Right lobe of liver (tissue), 6 donors: ENCODE measurements at places on chromosomes 12 and 14. TPM values are rescaled to one million over a fixed set of nuclear protein-coding genes. Genes with fewer than 3 reads are reported as not detected.
A peak's percentile ranks its signal among the peaks of the same experiment; 100 is the strongest.

DNA sequence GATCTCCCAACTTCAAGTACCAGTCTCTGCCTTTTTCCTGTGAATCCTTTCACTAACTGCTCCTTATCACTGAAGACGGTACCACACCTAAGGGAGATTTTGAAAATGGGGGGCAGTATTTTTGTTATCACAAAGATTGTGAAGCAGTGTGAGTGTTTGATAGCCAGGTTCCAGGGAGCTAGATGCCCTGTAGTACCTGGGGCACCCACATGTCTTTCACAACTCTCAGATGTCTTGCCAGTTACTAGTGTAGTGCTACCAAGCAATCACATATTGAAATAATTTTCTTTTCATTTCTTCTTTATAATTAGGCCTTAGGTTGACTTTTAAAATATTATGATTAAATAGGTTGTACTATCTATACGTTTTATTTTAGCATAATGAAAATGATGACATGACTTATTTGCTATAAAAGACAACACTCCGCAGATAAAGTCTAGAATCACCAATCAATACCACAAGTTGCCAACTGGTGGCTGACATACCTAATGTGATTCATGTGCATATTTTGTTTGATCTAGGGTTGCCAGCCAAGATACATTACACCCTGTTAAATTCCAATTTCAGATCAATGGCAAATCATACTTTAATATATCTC lies 215.9 kb downstream of the EXOC5 start:
- H3K4me1 ChIP-seq, result peaks cover 8% of the 10 kb centered on the region
- H3K36me3 ChIP-seq, result no peaks in the 10 kb centered on the region
- H3K27ac ChIP-seq, result no peak overlapping the region
- DNase-seq, result no peak
- no peak overlapping the region for H3K4me3 ChIP-seq
- no peaks in the 10 kb centered on the region for H3K27me3 ChIP-seq

DNA sequence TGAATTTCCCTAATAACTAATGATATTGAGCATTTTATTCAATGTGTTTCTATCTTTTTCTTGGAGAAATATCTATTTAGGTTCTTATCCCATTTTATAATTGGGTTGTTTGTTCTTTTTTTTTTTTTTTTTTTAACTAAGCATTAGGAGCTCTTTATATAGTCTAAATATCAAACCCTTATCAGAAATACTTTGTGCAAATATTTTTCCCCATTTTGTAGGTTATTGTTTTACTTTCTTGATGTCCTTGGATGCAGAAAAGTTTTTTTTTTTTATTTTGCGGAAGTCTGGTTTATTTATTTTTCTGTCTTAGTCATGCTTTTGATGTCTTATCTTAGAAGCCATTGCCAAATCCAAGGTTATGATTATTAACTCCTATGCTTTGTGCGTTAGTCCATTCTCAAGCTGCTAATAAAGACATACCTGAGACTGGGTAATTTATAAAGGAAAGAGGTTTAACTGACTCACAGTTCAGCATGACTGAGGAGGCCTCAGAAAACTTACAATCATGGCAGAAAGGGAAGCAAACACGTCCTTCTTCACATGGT lies 434.3 kb upstream of the TBX3 start:
- no peaks in the 10 kb centered on the region for H3K4me1 ChIP-seq
- H3K27me3 ChIP-seq, result no peaks in the 10 kb centered on the region
- H3K27ac ChIP-seq, result no peak overlapping the region
- H3K4me3 ChIP-seq, result no peak overlapping the region
- H3K36me3 ChIP-seq, result no peaks in the 10 kb centered on the region

GRCh38 chr12:97283297-97283696 lies 179.3 kb upstream of the RMST start:
- no peak for DNase-seq
- no peak overlapping the region for H3K4me3 ChIP-seq
- H3K4me1 ChIP-seq, result no peaks in the 10 kb centered on the region
- H3K27ac ChIP-seq, result no peak overlapping the region

DNA sequence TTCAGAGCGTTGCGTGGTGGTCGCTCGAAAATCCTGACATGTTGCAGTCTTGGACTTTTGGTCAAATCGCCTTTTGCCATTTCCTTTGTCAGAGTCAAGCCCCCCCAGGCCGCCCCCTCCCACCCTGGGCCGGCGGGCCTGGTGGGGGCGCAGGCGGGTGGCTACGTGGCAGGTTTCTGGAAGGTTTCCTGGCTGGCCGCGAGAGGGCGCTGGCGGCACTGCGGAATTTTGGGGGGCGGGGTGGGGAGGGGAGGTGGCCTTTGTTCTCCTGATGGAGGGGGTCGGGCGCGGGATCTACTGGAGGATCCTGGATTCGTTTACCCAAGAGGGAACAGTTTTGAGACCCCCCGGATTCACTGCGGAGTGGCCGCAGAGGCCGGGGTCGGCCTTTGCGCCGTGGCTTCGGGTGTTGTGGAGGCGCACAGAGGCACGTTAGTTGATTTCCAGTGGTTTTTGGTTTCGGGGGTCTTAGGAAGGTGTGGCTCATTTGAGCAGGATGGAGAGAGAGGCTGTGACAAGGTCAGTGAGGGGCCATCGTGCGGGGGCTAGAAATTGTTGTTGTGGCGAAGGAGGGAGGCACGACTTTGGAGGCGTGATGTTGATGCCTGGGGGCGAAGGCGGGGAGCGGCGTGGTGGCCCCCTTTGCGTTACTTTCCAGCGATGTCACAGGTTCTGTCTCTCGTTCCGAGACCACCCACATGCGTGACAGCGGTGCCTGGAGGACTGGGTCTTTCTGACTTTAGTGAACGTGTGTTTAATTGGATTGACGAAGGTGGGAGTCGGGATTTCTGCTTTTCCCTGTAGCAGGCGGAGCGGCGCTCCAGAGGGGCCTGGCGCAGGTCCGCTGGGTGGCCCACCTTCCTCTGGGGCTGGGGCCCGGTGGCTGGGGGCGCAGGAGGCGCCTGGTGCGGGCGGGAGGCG lies 1.4 kb downstream of the MEG3 start:
- H3K4me3 ChIP-seq, result no peak overlapping the region
- H3K36me3 ChIP-seq, result no peaks in the 10 kb centered on the region

DNA sequence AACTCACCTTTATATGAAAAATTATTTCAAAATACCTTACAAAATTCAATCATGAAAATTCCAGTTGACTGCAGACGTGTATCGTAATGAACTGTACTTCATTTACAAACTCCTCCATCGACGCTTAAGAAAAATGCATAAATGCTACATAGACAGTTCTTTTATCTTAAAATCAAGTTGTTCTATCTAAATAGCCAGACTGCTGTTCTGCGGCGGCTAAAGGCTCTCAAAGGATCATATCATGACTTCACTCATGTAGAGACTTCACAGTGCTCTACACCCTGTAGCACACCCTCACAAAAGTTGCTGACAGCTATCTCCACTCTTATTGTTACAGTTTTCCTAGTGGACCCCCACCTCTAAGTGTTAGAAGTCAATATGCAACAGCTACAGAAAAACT lies 5.2 kb downstream of the KRAS start:
- no peaks in the 10 kb centered on the region for H3K4me1 ChIP-seq
- no peak overlapping the region for H3K27ac ChIP-seq
- DNase-seq, result no peak
- H3K4me3 ChIP-seq, result no peak overlapping the region
- no peaks in the 10 kb centered on the region for H3K27me3 ChIP-seq

DNA sequence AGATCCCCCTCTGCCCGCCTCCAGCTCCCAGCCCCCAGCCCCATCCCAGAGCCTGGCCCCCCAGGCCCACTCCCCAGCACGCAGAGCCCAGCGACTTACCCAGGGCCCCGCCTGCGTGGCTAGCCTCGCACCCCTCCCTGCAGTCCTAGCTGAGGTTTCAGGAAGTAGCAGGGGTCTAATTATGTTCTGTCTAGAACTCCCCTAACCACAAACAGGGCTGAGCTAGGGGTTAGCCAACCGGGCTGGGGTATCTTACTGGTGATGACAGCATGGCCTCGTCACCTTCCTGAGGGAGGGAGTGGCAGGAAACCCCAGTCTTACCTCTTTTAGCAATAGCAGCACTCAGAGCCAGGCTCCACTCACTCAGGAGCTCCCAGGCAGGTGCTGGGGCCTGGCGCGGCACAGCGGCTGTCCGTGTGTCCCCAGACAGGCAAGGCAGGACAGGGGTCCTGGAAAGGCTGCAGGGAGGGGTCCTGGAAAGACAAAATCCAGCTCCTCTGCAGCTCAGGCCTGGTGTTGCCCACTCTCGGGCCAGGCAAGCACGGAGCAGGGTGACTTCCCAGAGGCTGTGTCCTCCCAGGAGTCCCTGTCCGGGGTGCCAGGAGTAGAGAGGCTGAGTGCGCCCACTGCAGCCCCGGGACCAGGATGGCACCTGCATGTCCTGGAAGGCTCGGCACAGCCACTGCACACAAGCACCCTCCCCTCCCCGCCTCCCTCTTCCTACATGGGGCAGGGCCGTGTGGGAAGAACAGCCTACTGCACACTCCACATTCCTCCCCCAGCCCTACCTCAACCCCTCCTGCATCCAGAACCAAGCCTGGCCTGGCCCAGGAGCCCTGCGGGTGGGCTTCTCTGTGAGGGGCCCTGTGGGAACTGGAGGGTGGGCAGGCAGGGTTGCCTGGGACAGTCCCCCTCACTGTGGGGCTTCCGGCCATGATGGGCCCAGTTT lies at the start of gene GPR132:
Gene GPR132, minus strand, starts transcription at position 151 of the 949 bp plus-strand sequence. CDS start 10,010 bp downstream, outside the sequence.
- H3K4me1 ChIP-seq, result no peaks in the 10 kb centered on the region
- H3K4me3 ChIP-seq, result no peak within 1 kb of the TSS
- H3K36me3 ChIP-seq, result no peaks in the 10 kb centered on the region
- no peaks in the 10 kb centered on the region for H3K27me3 ChIP-seq
- peak; percentile 63 for DNase-seq

DNA sequence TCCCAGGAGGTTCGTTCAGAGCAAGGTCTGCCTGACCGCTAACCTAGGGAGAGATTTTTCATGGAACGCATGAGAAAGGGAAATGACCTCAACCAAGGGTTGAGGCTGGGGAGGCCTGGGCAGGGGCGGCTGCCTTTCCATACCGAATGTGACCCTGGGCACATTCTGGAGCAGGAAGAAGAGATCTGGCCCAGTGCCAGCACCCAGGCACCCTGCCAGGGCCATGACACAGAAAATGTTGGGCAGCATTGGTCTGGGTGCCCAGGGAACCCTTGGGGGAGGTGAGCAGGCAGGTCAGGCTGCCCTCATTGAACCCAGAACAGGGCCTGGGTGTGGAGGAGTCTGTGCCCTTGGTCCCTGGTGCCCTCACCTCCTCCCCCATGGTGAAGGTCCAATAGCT lies 106.8 kb downstream of the CALM1 start:
- no peaks in the 10 kb centered on the region for H3K4me1 ChIP-seq
- H3K36me3 ChIP-seq, result no peaks in the 10 kb centered on the region
- peak; percentile 47 for DNase-seq
- H3K27me3 ChIP-seq, result no peaks in the 10 kb centered on the region
- no peak overlapping the region for H3K27ac ChIP-seq

COL2A1 gene
- not detected for total RNA-seq

CAPZA3 gene
- not detected for total RNA-seq
